Thoracic aorta (tissue), 2 donors: ENCODE measurements at places on chromosomes 16 and 17.

DNA sequence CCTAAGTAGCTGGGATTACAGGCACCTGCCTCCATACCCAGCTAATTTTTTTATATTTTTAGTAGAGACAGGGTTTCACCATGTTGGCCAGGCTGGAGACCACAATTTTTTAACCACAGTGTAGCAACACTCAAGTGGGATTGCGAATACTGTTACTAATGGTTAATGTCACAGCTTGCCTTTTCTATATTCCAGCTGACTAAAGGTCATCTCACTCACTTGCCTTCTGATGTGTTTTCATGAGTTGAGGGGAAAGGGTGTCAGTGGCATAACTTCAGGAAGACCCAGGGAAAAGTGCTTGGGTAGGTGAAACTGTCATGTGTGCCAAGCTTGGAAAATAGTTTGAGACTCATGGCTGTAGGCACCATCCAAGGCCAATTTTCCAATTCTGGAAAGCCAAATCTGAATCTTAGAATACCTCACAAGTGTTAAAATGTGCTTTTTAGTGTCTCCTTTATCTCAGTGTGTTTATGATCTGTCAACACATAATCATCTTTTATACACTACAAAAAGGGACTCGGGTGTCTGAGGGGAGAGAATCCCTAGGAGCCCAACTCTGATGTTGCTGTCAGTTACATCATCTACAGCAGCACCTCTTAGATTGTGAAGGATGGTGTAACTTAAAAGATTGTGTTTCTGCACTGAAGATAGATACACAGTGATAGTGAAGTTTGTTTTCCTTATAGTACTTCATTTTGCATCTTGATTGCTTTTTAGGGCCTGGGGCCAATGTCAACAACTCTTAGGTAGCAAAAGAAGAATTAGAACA, 27.1 kb downstream of the OGFOD1 start:
- H3K27me3 ChIP-seq = no peaks in the 10 kb centered on the region
- no peak overlapping the region for H3K4me3 ChIP-seq
- no peak overlapping the region for H3K27ac ChIP-seq
- H3K36me3 ChIP-seq = peaks cover 47% of the 10 kb centered on the region
- no peak for DNase-seq
- H3K4me1 ChIP-seq = peaks cover 3% of the 10 kb centered on the region

DNA sequence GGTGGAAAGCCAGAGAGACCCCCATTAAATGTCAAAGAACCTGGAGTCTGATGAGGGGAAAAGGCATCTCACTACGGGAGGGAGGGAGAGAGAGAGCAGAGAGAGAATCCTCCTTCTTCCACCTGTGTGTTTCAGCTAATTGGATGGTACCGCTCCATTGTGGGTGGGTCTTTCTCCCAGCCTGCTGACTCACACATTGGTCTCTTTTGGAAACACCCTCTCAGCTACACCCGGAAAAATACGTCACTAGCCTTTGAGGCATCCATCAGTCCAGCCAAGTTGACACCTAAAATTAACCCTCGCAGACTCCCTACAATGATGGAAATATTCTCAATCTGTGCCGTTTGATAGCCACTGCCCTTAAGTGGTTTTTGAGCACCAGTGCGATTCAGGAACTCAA, 100.4 kb downstream of the ELAC2 start:
- H3K27ac ChIP-seq = no peak overlapping the region
- no peaks in the 10 kb centered on the region for H3K27me3 ChIP-seq
- no peaks in the 10 kb centered on the region for H3K36me3 ChIP-seq
- no peak for DNase-seq
- H3K4me1 ChIP-seq = no peaks in the 10 kb centered on the region

GRCh38 chr17:42199416-42200011, 5.2 kb upstream of the GHDC start:
- peaks cover 4% of the 10 kb centered on the region for H3K4me1 ChIP-seq
- no peaks in the 10 kb centered on the region for H3K27me3 ChIP-seq

DNA sequence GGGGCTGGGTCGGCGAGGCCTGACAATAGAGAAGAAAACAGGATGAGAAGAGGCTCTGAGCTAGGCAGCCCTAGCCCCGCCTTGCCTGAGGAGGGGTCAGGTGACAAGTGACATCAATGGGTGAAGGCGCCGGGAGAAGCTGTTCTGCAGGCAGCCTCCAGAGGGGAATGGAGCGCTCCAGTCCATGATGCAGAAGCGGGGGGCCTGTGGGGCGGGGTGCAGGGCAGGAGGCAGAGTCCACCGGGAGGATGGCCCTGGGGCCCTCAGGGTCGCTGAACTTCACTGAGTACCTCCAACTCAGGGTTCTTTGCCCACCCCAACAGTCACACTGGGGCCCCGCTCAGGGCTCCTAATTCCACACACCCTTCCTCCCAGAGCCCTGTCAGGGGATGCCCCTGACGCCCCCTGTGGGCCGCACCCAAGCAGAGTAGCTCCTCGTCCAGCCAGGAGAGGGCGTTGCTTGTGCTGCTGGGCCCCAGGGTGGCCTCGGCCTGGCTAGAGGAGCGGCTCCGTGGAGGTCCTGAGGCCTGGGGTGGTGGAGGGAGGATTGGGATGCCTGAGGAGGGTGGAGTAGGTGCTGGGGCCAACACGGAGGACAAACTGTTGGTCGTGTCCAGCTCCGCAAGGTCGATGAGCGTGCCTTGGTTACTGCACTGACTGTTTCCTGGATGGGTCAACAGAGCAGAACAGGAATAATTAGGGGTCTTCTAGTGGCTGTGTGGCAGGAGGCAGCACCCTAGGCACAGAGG, 20.8 kb downstream of the GGA3 start:
- no peak overlapping the region for H3K4me3 ChIP-seq
- no peak for DNase-seq
- no peak overlapping the region for H3K27ac ChIP-seq
- H3K27me3 ChIP-seq = no peaks in the 10 kb centered on the region

DNA sequence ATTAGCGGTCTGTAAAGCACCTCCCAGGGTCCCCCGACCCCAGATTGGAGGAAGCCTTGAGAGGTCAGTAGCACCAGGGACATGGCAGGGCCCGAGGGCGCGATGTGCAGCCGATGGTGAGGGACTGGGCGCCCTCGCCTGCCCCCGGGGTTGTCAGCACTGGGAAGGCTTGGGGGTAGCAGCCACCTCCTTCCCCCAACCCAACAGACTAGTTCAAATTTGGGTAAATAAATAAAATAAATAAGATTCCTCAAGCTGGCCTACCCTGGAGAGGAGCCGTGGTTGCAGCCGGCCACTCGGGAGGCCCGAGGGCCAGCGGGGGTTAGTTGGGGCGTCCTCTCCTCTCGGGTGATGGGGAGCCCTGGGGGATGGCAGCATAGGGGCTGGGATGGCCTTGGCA, 1.5 kb downstream of the C16orf92 start:
- no peak overlapping the region for H3K4me3 ChIP-seq
- no peak overlapping the region for H3K27ac ChIP-seq
- H3K4me1 ChIP-seq = peaks cover 10% of the 10 kb centered on the region
- no peaks in the 10 kb centered on the region for H3K27me3 ChIP-seq

GRCh38 chr17:20206068-20206467, 196.9 kb downstream of the SPECC1 start:
- peak; percentile 43 for DNase-seq
- H3K4me3 ChIP-seq = no peak overlapping the region
- peaks cover 47% of the 10 kb centered on the region for H3K4me1 ChIP-seq
- peak overlapping the region; percentile 63 for H3K27ac ChIP-seq
- no peaks in the 10 kb centered on the region for H3K27me3 ChIP-seq
- no peaks in the 10 kb centered on the region for H3K36me3 ChIP-seq

DNA sequence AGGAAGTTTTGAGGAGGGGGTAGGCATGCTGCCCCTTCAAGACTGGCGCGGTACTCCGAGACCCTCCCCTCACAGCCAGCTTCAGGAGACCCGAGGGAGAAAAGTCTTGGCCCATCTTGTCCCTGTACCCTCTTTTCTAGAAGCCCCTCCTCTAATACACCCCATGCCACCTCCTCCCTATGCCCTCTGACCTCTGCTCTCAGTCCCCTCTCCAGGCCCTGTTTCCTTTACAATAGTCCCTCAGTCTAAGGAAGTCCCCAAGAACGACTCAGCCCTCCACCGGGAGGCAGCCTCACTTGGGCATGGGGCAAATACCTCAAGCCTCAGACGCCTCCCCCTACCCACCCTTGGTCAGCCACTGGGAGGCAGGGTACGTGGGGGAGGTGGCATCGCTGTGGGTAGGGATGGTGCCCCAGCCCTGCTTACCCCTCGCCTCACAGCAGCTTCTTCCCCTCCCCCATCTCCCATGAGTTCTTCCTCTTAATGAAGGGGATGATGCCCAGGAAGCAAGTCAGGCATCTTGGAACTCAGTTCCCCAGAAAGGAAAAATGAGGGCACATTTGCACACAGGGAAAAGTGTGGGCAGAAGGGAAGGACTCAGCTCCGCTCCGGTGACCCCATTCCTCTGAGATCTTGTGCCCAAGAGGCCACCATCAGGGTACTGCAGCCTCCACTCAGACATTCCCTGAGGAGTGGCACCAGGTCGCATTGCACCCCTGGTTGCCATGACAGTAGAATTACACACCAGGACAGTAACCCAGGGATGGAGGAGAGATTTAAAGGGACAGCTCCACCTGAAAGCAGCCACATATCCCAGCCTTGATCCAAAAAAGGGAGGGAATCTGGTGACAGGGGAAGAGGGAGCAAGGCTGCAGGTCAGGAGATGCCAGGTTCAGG, 6.2 kb downstream of the MPP2 start:
- no peak for DNase-seq
- H3K27me3 ChIP-seq = no peaks in the 10 kb centered on the region
- no peak overlapping the region for H3K27ac ChIP-seq

DNA sequence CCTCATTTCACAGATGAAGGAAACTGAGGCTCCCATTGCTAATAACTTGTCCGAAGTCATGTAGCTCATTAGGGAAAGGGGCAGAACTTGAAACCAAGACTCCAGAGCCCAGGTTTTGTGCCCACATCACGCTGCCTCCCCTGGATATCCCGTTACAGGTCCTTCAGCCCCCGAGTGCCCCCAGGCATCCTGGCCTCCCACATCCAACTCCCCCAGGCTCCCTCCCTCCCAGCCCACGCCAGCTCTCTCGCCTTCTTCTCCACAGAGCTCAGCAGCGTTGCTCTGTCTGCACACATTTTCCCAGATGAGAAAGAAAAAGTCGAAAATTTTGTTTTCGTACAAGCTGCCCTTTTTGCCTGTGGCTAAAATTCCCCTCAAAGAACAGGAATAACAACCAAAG, 14.3 kb upstream of the METTL22 start:
- H3K36me3 ChIP-seq = no peaks in the 10 kb centered on the region
- no peak for DNase-seq
- no peaks in the 10 kb centered on the region for H3K27me3 ChIP-seq
- H3K4me3 ChIP-seq = no peak overlapping the region
- H3K4me1 ChIP-seq = no peaks in the 10 kb centered on the region
- H3K27ac ChIP-seq = no peak overlapping the region

- H3K4me1 ChIP-seq = no peaks in the 10 kb centered on the region
- no peak for DNase-seq
- H3K36me3 ChIP-seq = no peaks in the 10 kb centered on the region
- H3K27ac ChIP-seq = no peak overlapping the region
Observed at GRCh38 chr17:2911035-2911754, 115.0 kb downstream of the RAP1GAP2 start.

GRCh38 chr17:13114601-13115031, 96.8 kb upstream of the ELAC2 start:
- no peak for DNase-seq
- peak overlapping the region; percentile 32 for H3K4me3 ChIP-seq
- H3K36me3 ChIP-seq = no peaks in the 10 kb centered on the region
- no peaks in the 10 kb centered on the region for H3K27me3 ChIP-seq
- no peaks in the 10 kb centered on the region for H3K4me1 ChIP-seq

DNA sequence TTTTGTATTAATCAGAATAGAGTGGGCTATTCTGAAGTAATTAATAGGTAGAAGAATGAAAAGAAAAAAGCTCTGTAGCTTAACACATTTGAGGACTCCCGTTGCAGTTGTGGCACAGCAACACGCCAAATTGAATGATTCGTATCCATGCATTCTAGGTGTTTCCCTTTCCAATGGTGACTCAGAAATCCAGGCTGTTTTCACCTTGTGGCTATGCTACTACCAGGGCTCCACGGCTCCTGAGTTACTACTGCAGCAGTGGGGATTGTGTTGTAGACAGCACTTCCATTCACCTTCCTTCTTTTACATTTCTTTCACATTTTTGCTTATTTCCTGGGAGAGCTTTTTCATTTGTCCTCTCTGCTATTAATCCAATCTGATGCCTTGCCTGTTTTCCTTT, 1616.4 kb downstream of the CDH8 start:
- no peak for DNase-seq
- H3K27ac ChIP-seq = no peak overlapping the region
- H3K4me3 ChIP-seq = no peak overlapping the region
- no peaks in the 10 kb centered on the region for H3K27me3 ChIP-seq

DNA sequence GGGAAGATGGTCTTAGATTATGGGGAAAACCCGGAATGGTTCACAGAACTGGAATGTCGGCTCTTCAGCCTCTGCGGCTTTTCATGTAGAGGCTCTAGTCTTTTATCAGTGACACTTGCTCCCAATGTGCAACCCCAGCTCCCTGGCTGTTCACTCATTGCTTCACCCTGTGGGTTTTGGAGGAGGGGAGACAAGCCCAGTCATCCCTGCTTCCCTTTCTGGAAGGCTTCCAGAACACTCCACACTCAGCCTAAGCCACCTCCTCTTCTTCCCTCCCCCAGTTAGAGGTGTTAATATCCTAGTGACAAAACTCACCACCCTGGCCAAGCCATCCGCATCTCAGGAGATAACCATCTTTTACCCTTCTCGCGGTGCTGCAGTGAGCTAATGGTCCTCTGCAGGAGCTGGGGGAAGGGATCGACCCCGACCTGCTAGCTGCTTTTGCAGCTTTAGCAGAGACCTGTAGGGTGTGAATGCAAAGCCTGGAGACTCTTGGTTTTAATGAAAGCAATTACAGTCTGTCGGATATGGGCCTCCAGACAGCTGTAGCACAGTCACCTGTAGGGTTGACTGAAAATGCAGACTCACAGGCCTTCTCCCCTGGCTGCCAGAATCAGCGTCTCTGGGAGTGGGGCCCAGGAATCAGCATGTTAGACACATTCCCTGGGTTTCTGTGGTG, 24.3 kb upstream of the LASP1NB start:
- peak overlapping the region; percentile 49 for H3K27ac ChIP-seq
- H3K27me3 ChIP-seq = no peaks in the 10 kb centered on the region
- peak overlapping the region; percentile 32 for H3K4me3 ChIP-seq

DNA sequence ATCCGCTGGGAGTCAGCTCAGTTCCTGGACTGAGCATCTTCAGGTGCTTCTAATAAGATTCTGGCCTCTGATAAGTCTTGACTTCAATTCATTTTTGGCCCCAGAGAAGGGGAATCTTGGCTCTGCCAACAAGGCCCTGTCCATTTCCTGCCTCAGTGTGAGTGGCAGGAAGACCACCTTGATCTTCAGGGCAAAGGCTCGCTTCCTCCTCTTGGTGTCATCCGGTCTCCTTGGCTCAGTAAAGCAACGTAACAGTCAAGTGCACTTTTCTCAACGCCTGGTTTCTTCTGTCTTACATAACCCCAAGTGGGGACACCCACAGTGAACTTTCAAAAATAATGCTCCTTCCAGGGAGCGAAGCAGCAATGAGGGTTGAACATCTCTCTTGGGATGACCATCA, 169.8 kb downstream of the PRKCB start:
- no peaks in the 10 kb centered on the region for H3K27me3 ChIP-seq
- H3K36me3 ChIP-seq = no peaks in the 10 kb centered on the region
- H3K4me1 ChIP-seq = no peaks in the 10 kb centered on the region
- DNase-seq = no peak
